ENCODE measurements at places on chromosomes 1 and 21. TPM values are rescaled to one million over a fixed set of nuclear protein-coding genes. Genes with fewer than 3 reads are reported as not detected.
A peak's percentile ranks its signal among the peaks of the same experiment; 100 is the strongest.

The AGO3 gene
- 17.5 TPM for total RNA-seq

The KMO gene
- total RNA-seq: 0.13 TPM

The ZBTB8OS gene
- 30.2 TPM for total RNA-seq

The TRAF3IP3 gene
- 1.00 TPM for total RNA-seq

The ABCA4 gene
- 0.19 TPM for total RNA-seq

The HLX gene
- total RNA-seq: 8.1 TPM

The NBPF20 gene
- 1.2 TPM for total RNA-seq

The LCK gene
- total RNA-seq: 0.54 TPM

The USP33 gene
- total RNA-seq: 26.3 TPM

The CEP350 gene
- 36.6 TPM for total RNA-seq

The PLXNA2 gene
- total RNA-seq: 23.8 TPM

The WDR3 gene
- total RNA-seq: 14.5 TPM

The ANGPTL3 gene
- not detected for total RNA-seq

The ADAMTS5 gene
- 4.0 TPM for total RNA-seq

- DNase-seq: no peak
These were observed 41.0 kb downstream of the KCNH1 start for GRCh38 chr1:211092955-211093354.

GRCh38 chr21:18602711-18603110 is 199.1 kb upstream of the TMPRSS15 start:
- DNase-seq: no peak

- DNase-seq: no peak
These were observed 2.2 kb downstream of the CSF1 start for GRCh38 chr1:109912873-109913272.

DNA sequence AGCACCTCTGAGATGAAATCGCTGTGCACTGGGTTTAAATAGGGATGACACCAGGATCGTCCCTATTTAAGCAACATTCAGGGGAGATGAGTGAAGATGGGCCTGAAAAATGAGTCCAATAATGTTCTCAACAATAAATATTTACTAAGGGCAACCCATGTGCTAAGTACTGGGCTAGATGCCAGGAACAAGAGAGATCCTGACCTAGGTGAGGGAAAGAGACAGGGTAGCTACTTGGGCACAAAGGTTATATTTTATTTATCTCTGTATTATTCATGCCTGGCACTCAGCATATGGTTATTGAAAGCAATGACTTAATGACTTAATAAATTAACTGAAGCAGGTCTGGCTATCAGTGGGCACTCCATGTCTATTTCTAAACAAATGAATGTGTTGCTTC is 27.4 kb upstream of the AVPR1B start:
- DNase-seq: no peak

DNA sequence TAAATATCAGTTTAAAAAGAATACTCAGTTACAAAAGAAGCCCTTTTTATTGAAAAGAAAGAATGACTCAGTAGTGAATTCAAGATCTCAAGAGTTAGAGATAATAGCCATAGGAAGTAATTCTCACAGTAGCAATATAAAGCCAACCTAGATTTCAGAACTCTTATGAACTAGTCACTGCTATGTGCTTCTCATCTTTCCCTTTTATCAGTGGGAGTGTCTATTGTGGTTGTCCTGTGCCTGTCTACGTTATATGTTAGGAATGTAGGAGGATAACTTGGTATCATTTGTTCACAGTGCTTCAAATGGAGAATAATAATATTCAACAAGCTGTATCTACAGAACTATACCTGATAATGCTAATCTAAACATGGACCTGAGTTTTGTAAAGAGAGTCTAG is 73.1 kb upstream of the RGS21 start:
- DNase-seq: no peak

DNA sequence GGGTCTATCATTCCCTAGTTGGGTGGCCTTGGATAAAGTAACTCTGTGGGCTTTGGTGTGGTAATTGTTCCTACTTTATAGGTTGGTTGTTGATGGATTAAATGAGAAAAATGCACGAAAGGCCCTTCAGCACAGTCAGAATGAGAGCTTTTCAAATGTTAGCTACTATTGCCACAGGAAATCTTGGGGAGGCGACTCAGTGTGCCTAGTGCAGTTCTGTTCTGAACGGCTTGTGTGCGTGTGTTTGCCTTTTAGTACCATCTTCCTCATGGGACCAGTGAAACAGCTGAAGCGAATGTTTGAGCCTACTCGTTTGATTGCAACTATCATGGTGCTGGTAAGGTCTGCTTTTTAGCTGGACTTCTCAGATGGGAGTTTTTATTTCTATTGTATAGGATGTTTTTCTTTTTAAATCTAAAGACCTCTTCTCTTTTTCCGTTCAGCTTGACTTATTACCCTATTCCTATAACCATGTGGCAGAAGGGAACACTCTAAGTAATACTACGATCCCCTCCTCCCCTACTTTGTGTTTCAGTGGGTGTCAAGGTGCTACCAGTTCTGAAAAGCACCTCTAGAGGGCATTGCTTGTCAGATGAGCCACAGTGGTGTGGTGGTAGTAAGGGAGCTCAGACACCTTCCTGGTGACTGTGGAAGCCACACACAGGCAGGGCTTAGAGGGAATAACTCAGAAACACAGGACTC is 9.2 kb downstream of the SFT2D2 start:
- DNase-seq: no peak

- no peak for DNase-seq
These were observed 89.2 kb upstream of the DSCAM start for GRCh38 chr21:40936178-40936577.

- DNase-seq: no peak
These were observed 45.6 kb downstream of the ENAH start for GRCh38 chr1:225607355-225607754.

DNA sequence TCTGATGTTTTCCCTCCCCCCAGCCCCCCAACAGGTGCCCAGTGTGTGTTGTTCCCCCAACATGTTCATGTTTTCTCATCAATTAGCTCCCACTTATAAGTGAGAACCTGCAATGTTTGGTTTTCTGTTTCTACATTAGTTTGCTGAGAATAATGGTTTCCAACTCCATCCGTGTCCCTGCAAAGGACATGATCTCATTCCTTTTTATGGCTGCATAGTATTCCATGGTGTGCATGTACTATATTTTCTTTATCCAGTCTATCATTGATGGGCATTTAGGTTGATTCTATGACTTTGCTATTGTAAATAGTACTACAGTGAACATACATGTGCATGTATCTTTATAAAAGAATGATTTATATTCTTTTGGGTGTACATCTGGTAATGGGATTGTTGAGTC is 24.6 kb downstream of the ZNF678 start:
- no peak for DNase-seq

DNA sequence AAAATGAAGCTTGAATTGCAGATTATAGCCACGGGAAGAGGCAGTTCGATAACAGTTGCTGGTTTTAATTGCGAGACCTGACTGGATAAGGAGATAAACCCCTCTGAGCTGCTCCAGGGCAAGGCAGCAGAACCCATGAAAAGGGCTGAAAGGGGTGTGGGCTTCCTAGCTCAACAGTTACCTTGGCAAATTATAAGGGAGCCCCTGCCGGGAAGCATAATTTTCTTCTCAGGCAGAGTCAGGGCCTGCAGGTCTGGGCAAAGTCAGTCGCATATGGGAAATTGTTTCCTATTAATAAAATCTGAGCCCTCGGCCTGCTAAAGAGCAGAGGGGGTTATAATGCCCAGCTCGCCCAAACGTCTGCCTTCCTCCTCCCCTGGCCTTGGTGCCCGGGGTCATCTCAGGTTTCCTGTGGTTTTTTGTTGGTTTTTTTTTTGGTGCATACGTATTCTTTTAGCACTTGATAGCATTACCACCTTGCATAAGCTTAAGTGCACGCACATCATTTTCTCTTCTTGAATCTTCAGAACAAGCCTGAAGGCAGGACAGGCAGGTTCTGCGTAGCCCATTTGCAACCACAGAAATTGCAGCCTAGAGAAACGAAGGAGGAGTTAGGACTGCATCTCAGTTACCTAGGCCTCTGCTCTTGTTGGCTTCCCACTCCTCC is 33.9 kb upstream of the SELENON start:
- no peak for DNase-seq

DNA sequence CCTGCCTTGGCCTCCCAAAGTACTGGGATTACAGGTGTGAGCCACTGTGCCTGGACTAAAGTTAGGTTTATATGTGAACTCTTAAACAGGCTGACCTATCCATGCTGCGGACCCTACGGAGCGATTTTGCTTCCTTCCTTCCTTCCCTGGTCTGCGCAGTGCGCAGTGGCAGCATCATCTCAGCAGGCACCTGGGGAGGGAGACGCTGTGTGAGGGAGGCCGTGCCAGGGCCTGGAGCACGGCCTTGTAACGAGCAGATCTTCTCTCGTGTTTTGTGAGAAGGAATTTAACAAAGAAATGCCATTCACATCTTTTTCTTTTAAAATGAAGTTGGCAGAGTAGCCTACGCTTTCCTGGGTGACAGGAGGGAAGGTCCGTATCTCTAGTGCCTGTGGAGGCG is 45.8 kb downstream of the PKNOX1 start:
- no peak for DNase-seq

GRCh38 chr1:57046462-57046861 is 80.6 kb upstream of the C8B start:
- no peak for DNase-seq

DNA sequence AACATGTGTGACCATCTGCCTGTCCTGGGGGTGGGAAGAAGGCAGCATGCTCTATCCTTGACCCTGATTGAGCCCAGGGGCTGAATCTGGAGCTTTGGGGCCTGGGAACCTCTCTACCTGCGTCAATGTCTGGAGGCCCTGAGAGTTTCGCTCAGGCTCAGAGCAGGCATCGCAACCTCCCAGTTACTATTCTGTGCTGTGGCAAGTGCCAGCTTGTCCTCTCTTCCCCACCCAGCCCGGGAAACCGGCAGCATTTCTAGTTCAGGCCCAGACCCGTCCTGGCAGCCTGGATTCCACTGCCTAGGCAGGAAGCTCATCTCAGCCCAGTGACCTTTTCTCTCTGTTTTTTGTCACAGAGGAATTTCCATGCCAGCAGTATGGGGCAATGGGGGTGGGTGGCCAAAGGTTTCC is 10.0 kb upstream of the IRF6 start:
- DNase-seq: no peak

DNA sequence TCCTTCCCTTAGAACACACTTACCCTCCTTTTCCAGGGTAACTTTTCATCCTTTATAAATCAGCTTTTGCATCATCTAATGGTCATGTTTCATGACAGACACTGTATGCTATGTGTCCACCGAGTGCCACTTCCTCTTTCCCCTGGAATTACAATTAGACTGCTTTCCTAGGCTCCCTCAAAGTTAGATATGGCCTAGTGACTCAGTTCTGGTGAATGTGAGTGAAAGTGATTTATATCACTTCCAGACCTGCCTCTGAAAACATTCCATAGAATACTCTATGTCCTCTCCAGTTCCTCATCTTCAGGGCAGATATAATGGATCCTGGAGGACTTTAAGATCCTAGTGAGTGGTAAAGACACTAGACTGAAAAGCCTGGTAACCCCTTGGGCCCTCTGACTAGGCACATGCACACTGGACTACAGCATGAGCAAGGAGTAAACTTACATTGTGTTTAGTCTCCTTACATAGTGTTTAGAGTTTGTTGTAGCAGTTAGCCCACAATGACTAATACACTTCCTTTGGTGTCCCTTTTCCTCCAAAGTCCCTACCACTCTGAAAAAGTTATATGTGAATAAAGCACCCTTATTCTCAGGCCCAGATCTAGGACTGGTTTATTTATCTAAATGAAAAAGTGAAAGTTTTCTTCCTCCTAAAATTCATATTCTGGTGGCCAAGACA is 59.3 kb downstream of the GPR88 start:
- DNase-seq: no peak

DNA sequence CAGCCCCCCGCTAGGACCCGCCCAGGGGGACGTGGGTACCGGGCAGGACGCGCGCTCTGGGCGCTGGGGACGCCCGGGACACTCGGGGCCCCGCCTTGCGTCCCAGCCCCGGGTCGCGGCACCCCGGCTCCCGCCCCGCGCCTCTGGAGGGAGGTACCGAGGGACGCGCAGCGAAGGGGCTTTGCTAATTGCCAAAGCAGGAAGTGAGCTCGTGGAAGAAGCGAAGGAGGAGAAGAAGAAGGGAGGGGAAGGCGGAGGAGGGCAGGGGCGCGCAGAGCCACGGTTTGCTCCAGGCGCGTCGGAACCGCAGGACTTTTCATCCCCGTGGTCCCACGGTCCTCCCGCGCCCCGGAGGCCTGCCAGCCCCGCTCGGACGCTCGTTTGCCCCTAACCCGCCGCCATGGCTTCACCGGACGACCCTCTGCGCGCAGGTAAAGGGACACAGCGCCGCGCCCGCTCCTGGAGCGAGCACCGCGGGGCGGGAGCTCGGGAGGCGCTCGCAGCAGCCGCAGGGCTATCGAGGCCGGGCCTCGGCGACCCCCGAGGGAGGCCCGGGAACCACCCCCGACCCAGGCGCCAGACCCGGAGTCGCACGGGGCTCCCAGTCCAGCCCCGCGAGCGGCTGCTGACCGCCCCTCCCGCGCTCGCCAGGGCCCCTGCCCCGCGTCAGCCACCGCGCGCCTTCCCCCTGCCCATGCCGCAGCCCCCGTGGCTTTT is 1.3 kb downstream of the EDARADD start:
- DNase-seq: no peak

- no peak for DNase-seq
These were observed at the start of gene UAP1 for GRCh38 chr1:162561616-162562469. UAP1 (plus strand) TSS chr1:162561722; CDS start chr1:162566069, 4,347 bp downstream.

DNA sequence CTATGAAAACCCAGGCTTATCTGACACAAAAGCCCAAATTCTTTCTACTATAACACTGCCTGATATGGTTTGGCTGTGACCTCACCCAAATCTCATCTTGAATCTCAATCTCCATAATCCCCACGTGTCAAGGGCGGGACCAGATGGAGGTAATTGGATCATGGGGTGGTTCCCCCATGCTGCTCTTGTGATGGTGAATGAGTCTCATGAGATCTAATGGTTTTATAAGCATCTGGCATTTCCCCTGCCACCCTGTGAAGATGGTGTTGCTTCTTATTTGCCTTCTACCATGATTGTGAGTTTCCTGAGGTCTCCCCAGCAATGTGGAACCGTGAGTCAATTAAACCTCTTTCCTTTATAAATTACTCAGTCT is 123.3 kb upstream of the USP24 start:
- DNase-seq: no peak

GRCh38 chr1:59506952-59507351 is 210.1 kb downstream of the FGGY start:
- DNase-seq: no peak

- no peak for DNase-seq
These were observed 12.5 kb downstream of the OVAAL start for GRCh38 chr1:180571060-180571831.

GRCh38 chr1:96955307-96956012 is 233.9 kb downstream of the PTBP2 start:
- no peak for DNase-seq

- no peak for DNase-seq
These were observed 47.7 kb upstream of the RBM15 start for GRCh38 chr1:110291241-110292030.

- DNase-seq: peak; percentile 66
These were observed 73.4 kb upstream of the EDN2 start for GRCh38 chr1:41557751-41558455.

DNA sequence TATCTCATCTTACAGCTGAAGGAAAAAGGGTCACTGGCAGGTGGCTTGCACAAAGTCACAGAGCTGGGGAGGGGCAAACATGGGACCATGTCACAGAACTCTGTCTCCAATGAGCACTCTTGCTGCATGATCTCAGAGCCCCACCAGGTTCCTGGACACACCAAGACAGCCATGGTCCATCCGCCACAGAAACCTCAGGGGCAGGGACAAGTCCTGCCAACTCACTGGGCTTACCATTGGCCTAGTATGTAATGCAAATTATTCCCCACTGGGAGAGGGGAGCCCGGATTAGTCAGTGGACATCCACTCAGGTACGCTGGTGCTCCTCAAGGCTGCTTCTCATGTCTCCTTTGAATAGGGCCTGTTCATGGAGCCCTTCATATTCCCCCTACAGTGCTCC is 14.2 kb downstream of the S100A7A start:
- DNase-seq: peak; percentile 63

- DNase-seq: no peak
These were observed 32.5 kb downstream of the THRAP3 start for GRCh38 chr1:36256558-36257374.
